ENCODE measurements at places on chromosomes 13 and 19.
A peak's percentile ranks its signal among the peaks of the same experiment; 100 is the strongest.

GRCh38 chr13:75186379-75186778, 295.6 kb downstream of the TBC1D4 start:
- no peak for DNase-seq

DNA sequence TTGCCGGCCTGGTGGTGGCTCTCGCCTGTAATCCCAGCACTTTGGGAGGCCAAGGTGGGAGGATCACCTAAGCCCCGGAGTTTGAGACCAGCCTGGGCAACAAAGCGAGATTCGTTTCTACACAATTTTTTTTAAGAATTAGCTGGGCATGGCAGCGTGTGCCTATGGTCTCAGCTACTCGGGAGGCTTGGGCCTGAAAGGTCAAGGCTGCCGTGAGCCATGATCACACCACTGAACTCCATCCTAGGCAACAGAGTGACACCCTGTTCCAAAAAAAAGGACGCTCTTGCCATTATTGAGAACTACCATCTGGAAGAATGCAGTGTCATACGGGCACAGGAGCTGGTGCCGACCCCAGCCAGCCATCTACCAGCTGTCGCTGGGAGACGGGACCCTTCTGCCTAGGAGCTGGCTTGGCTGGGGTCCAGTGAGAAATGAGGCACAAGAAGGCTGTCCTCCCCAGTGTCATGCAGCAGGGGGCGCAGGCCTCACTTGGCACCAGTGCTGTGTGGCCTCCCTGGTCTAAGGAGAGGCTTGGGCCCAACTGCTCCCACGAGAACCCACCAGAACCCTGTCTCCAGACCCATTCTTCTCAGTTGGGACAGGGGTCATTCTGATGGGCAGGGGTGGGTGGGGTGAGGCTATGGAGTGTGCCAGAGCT, 12.2 kb upstream of the RELB start:
- peak; percentile 74 for DNase-seq

DNA sequence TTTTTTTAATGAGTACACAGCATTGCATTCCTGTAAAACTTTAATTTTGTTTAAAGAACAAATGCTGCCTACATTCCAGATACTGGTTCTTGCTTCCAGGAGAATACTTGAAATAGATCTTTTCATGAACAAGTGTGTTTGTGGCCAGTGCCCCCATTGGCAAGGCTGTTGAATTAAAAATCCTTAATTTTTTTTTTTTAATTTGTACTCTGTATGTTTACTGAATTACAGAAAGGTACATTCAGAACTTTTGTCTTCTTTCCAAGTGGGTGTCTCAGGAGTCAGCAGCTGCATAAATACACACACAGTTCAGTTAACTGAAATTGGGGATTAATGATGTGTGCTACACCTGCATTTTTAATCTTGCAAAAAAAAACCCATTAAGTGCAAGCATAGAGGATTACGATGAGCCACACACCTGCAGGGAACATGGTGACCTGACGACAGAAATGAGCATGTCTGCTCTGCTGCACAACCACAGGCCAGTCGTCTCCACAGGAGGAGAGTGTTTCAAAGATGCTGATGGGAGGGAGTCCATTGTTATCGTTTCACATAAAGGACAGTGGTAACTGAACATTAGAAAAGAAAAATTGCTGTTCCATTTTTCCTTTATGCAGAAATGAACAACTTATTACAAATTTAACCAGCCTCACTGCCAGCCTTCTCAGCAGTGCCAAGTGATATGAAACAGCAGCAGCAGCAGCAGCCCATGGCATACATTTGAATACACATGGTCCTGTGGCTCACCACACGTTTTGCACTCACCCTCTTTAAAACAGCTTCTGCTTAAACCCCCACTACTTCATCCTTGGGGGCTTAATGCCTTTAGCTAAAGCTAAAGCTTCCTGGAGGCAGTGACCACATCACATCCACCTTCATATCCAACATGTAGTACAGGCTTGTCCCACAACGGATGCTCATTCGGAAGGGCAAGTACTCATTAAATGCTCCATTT, 72.3 kb upstream of the RFC3 start:
- no peak for DNase-seq

- no peak for DNase-seq
Measured at GRCh38 chr19:13012690-13013608, 17.7 kb downstream of the NFIX start.

DNA sequence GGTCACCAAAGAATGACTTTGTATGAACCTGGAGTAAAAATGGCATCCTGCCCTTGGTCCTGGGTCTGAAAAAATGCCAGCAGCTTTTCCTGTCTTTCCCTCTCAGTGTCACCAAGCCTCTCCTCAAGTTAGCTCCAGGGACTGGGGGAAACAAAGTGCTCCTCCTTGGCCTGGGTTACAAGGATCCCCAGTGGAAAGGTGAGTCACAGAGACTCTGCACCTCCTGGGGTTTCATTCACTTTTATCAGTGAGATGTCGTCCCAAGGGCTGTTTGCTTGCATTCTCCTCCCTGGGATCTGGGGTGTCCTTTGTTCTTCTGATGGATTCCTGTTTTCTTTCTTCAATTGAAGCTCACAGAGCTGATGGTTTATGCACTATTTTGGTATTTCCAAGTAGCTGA, 93.2 kb upstream of the CSNK1A1L start:
- no peak for DNase-seq

GRCh38 chr19:39497996-39498797, 550 bp upstream of the DLL3 start:
- DNase-seq: peak; percentile 64

- DNase-seq: no peak
Measured at GRCh38 chr13:113187883-113188665, 20.4 kb downstream of the PCID2 start.

DNA sequence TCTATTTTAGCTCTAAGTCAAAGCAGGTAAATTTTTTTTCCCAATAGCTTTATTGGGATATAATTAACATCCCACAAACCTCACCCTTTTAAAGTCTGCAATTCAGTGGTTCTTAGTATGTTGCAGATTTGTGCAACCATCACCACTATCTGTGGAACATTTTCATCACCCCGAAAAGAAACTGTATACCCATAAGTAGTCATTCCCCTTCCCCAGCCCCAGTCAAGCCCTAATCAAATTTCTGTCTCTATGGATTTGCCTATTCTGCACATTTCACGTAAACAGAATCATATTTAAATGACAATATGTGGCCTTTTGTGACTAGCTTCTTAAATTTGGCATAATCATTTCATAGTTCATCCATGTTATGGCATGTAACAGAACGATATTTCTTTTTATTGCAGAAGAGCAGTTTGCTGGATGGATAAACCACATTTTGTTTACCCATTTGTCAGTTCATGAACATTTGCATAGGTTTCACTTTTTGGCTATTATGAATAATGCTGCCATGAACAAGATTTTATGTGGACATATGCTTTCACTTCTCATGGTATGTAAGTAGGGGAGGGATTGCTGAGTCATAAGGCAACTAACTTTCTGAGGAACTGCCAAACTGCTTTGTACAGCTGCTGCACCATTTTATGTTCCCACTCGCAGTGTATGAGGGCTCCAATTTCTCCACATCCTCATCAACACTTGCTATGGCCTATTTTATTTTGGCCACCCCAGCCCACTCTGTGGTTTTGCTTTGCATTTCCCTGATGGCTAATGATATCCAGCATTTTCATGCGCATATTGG, 10.9 kb downstream of the SLC46A3 start:
- no peak for DNase-seq

DNA sequence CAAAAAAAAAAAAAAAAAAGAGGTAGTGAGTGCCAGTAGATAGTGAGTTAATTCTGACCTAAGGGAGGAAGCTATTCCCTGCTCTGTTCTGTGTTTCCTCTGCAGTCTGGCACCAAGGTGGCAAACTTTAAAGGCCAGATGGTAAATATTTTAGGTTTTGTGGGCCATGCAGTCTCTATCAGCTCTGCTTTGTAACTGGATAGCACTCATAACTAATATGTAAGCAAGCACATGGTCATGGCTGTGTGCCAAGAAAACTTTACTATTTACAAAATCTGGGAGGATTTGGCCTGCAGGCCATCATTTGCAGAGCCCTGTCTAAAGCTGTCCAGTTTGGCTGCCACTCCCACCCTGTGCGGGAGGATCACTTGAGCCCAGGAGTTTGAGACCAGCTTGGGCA, 4.3 kb downstream of the PIN1 start:
- no peak for DNase-seq

- DNase-seq: no peak
Measured at GRCh38 chr13:32092496-32092895, 60.9 kb downstream of the FRY start.

- DNase-seq: peak; percentile 84
Measured at GRCh38 chr19:47305309-47305751, 4.3 kb upstream of the C5AR1 start.

- DNase-seq: no peak
Measured at GRCh38 chr13:48979892-48980291, 4.2 kb downstream of the FNDC3A start.

DNA sequence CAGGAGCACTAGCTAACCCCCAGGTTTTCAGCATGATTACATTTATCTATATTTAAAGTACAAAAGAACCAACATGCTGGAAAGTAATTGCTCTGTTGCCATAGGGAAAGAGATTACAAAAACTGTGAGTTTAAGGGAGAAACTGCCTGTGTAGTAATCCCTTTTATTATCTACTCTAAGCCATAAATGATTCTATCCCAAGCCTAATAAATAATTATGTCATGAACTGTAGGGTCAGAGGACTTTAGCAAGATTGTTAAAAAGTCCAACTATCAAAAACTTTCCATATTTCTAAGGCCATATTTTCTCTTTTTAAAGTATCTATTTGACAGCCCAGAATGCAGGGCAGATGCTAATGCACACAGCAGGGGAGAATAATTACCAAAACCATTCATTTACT, 573.8 kb upstream of the MIR17HG start:
- no peak for DNase-seq

DNA sequence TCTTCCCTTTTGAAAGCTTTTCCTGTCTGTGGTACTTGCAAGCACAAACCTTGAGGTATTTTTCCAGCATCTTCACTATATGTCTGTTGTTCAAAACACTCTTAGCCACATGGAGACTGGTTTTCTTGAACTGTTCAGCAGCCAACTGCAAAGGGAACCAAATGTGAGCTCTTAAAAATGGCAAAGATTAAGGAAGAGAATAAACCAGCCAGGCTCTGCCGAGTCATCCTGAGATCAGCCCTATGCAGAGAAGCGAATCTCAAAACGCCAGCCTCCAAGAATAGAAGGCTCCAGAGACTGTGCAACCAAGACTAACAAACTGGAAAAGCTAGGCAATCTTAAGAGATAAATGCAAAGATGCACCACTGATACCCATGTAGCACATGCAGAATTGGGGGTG, 20.7 kb downstream of the AKAP8 start:
- DNase-seq: no peak

DNA sequence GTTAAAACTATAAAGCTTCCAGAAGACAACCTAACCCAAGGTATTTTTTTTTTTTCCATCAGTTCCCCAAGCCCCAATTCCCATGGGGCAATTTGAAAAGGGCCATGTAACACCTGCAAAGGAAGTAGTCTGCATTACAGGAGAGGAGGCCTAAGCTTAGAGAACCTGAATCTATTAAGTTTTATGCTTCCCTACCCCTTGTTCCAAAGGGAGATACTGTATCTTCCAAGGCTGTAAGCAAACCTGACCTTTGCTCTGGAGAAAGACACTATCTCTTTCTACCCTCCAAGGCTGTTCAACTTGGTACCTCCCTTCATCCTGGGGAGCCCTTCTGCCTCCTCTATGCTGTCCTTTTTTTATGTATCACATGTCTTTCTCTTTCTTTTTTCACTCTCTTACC, 15.0 kb downstream of the KATNAL1 start:
- no peak for DNase-seq

GRCh38 chr19:42024622-42025111, 30.6 kb upstream of the ATP1A3 start:
- no peak for DNase-seq

Data from HEK293T (cell line).